Activated CD8-positive, alpha-beta memory T cell treated with anti-CD3 and anti-CD28 coated beads for 48 hours (primary cell): ENCODE measurements at places on chromosomes 2 and 18.

DNA sequence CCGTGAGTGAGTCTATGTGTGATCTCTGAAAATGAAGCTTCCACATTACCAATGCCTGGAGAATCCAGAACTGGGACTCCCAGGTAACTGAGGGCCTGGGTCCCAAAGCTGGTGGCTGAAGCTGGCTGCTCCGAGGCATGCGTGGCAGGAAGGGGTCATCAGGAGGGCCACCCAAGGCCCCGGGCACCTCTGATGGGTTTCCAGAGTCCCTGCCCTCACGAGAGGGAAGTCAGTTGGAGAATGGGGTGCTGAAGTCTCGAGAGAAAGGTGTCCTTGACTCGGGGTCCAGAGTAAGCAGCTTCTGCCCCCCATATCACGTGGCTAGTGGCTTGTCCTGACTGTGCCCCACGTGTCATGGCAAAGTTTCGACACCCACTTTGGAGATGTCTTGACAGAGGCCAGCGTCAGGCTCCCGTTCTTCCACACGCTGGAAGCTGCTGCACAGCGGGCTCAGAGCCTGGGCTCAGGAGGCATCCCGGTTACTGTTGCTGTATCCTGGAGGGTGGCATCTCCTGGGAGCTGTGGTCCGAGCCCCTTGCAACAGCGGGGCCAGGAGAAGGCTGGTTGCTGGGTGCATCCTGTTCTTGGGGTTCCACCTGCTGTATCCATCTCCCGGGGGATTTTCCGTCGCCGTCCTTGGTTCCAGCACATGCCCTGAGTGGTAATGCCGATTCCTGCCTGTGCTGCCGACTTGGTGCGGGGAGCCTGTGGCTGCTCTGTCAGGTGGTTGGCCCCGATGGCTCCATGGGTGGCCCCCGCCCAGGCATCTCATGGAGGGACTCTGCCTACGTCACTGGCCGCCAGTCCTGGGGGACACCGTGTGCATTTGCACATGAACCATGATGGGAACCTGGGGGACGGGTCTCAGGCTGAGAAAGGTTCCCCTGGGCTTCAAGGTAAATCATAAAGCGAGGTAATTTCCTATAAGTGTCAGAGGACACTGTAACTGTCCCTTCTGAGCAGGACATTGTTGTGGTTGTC lies 183.3 kb upstream of the HDAC4 start:
- DNase-seq: no peak

DNA sequence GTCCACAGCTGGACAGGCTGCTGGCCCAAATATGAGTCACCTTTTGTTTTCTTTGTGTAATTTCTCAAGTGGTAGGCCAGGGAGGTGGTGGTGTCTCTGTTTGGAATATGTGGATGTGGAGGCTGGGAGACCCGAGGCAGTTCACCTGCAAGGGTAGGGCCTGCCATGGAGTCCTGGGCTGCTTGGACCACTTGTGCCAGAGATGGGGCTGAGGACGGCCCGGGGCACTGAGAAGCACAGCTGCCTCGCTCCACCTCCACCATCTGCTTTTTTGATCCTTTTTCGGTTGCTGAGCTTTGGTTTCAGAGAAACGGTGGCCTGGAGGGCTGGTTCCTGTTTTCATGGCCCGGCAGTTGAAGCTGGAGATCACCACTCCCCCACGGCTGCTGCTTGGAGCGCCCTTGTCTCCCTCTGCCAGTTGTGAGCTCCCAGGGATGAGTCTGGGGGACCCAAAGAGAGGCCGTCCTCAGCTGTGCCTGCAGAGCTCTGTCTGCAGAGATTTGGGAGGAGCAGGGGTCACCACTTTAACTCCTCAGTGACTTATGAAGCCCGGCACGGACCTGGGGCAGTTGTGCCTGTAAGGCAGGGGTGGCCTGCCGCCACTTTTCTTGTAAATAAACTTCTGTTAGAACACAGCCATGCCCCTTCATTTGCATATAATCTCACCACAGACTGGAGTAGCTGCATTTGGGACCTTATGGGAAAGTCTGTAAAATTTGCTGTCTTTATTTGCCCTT lies 67.6 kb upstream of the MCFD2 start:
- no peak for DNase-seq

DNA sequence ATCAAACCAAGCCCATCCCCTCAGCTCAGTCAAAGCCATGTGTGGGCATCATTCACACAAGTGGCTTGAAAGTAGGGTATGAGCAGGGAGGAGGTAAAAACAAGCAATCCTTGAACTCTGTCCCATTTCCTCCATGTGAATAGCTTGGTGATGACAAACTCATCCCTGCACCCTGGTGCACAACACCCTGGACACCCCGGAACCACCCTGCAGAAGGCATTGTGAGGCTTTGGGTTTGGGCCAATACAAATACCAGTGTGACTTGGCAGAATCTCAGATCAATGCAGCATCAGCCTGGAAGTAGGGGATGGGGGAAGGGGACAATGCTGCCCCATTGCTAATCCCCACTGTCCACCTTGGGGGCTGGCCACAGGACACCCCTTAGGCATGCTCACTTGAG lies 28.6 kb downstream of the TGFA start:
- DNase-seq: no peak

DNA sequence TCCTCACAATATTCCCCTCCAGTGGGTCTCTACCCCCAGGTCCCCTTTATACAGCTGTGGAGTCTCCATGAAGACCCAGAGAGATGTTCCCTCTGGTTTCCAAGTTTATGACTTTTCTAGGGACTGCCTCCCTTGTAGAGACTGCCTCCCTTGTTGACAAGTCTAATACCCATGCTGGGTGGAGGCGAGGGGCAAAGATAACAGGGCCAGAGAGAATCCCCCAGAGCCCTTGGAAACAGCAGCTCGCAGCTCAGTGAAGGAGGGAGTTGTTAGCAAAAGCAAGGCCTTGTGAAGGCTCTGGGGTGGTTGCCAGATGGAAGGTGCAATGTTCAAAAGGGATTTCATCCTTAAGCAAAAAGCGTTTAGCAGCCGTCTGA lies 75.0 kb upstream of the GATA6 start:
- DNase-seq: no peak

DNA sequence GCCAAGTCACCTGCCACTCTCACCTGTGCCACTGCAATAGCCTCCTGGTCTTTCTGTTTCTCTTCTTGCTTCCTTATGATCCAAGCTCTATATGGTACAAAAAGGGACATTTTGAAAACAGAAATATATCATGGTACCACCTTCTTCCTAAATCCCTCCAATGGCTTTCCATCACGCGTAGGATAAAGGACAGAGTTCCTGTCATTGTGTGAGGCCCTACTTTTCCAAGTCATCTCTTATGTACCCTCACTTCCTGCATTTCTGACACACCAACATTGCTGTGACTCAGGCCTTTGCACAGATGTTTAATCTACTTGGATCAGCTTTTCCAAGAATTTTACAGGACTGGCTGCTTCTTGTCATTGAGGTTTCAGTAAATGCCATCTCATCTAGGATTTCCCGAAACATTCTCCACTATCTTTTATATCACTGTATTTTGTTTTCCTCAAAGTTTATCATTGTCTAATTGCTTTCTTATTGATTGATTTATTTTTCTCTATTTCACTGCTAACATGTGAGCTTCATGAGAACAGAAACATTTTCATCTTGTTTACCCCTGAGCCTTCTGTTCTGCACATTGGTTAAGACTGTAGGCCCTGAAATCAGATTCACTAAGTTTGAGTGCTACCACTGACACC lies 426.1 kb upstream of the FANCL start:
- no peak for DNase-seq

GRCh38 chr2:190996338-190996946 lies 17.5 kb downstream of the STAT1 start:
- DNase-seq: no peak

DNA sequence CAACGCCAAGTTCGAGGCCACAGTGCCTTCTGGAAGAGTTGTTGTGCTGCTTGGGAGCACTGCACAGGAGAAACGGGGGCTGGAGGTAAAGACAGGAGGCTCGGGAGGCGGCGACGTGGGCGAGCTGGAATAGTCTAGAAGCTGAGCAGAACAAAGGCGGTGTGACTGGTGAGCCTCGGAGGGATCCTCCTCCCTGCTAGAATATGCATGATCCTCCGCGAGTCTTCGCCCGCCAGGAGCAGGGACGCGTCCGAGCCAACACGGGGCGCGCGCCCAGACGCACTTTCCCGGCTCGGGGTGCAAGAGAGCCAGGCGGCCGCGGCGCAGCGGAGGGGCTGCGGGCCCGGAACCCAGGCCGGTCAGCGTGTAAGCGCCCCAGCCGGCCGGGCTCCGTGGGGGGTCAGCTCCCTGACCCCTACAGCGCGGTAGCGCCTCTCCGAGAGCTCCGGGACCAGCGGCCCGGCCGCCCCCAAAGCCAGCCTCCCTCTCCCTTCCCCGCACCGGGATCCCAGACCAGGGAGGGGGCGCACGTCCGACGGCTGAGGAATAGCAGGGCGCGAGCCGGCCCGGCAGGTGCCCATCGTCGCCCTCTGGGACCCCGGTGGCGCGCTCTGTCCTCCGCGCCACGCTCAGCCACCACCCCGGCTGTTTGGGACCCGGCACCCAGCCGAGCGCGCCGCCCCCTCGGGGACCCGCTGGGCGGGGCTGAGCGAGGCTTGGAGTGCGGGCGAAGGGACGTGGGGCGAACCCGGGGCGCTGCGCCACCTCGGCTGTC lies 62.5 kb downstream of the GNAL start:
- no peak for DNase-seq

- DNase-seq: no peak
Measured at GRCh38 chr2:290090-290722, 2.3 kb upstream of the ALKAL2 start.

GRCh38 chr2:169090133-169090820 lies 20.9 kb downstream of the DHRS9 start:
- DNase-seq: no peak

GRCh38 chr2:179106342-179106675 lies 56.4 kb upstream of the CCDC141 start:
- DNase-seq: no peak

DNA sequence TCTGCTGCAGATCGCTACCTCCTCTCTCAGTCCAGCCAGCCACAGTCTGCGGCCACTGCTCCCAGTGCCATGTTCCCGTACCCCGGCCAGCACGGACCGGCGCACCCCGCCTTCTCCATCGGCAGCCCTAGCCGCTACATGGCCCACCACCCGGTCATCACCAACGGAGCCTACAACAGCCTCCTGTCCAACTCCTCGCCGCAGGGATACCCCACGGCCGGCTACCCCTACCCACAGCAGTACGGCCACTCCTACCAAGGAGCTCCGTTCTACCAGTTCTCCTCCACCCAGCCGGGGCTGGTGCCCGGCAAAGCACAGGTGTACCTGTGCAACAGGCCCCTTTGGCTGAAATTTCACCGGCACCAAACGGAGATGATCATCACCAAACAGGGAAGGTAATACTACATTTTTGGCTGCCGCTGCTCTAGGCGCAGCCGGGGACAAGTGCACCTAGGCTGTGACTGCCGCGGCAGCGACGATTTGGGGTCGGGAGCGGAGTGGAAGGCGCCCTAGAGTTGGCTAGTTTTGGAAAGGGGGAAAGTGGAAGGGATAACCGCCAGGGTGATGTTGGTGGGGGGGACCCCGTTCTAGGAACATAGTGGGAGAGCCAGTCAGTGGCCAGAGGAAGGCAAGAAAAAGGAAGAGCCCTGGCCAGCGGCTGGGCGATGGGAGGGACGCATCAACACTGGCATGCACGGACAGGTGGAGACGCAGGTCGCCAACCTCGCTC lies 776 bp downstream of the TBR1 start:
- no peak for DNase-seq

DNA sequence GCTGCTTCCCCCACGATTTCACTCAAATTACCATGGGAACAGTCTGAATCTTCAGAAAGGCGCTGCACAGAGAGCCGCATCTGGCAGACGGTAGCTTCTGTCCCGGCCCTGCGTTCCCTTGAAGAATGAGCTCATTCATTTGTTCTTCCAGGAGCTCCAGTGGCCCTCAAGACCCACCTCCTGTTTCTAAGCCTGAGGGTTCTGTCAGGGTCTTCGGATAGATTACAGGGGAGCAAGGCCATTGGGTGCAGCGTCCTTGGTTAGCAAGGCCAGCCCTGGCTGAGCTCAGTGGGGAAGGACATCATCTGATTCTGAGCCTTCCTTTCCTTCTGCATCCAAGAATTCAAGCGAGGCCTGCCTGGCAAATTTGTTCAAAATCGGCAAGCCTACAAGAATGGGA lies 111.9 kb downstream of the PDCL3 start:
- DNase-seq: no peak

DNA sequence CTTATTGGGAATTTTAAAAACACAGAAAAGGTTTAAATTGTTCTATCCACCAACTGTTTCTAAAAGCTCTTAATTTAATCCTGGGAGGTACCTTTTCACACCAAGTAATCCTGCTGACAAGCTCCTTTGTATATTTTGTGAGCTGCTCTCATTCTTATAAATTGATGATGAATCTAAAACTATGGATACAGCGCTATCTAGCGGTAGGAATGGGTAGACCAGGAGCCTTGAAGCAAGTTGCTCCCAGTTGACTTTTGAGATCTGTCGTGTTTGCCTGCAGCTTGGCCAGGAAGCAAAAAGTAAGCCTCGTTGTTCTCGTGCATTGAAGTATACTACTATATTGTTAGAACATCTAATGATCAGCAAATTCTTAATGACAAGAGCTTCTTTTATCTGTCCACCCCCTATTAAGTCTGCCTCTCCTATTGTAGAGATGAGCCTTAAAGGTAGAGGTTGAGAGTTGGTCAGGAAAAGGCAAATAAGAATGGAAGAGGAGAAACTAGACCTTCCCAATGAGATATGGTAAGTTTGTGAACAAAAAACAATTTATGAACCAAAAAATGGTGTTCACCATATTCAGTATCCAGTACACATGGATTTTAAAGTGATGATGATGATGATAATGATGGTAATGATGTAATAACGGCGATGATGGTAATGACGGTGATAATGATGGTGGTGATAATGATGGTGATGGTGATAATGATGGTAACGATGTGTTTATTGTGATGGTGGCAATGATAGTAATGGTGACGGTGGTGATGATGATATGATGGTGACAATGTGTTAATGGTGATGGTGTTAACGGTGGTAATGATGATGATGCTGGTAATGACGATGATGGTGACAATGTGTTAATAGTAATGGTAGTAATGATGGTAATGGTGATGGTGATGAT lies 212.1 kb upstream of the NCKAP5 start:
- DNase-seq: no peak

DNA sequence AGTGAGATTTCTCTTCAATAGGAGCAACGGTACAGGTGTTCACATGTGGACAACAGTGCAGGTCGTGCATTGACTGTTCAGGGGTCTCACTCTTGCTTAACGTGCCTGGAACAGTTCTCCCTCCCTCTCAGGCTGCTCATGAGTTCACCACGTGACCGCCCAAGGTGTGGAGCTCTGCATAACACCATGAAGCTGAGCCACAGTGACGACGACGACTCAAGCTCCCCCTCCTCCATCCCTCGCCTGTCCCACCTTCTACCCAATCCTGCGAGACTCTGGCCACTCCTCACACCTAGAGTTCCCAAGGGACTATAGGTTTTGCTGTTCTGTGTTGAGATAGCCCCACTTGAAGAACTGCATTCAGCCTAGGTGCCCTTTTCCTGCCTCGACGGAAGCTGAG lies 42.8 kb downstream of the STK25 start:
- DNase-seq: no peak

GRCh38 chr2:160331258-160332025 lies 131.4 kb upstream of the ITGB6 start:
- no peak for DNase-seq
